ENCODE measurements at places on chromosomes 13 and 19.

DNA sequence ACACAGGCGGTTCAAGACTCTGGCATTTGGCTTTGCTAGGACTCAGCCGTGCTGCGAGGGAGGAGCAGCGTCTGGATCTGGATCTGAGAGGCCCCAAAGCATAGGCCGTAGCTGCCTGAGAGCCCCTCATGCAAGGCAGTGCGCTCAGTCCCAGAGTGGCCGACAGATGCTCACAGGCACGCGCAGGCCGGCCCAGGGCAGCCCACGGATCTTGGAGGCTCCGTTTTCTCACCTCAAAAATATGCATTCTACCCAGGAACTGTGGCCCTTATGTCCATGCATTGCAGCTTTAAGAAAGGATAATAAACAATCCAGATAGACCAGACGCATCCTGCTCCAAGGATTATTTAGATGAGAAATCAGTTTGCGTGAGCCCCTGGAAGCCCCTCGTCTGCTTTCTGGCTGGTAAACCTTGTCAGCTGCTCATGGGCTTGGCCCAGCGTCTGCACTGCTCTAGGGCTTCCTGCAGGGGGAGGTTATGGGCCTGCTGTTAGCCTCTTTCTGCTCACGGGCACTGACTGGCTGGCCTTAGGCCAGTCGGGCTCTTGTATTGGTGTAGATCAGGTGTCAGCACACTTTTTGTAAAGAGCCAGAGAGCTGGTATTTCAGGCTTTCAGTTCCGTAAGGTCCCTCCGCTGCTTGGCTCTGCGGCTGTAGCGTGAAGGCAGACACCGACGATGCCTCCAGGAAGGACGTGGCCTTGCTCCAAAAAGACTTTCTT lies 24.2 kb downstream of the TEX29 start:
- DNase-seq = no peak

DNA sequence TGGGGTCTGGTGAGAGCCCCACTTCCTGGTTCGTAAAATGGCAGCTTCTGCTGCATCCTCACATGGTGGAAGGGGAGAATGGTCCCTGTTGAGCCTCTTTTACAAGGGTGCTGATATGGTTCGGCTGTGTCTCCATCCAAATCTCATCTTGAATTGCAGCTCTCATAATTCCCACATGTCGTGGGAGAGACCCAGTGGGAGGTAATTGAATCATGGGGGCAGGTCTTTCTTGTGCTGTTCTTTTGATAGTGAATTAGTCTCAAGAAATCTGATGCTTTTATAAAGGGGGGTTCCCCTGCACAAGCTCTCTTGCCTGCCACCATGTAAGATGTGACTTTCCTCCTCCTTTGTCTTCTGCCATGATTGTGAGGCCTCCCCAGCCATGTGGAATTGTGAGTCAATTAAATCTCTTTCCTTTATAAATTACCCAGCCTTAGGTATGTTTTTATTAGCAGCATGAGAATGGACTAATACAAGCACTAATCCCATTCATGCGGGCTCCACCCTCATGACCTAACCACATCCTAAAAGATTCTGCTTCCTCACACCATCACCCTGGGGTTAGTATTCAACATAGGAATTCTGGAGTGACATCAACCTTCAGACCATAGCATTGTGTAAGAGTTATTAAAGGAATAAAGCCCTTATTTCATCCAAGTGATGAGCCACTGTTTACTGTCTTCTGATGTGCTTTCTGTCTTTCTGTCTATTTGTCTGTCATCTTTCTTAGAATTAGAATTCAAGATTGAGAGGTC lies 159.0 kb upstream of the IRS2 start:
- no peak for DNase-seq

GRCh38 chr19:42178791-42179674 lies 38.4 kb downstream of the DEDD2 start:
- DNase-seq = no peak

DNA sequence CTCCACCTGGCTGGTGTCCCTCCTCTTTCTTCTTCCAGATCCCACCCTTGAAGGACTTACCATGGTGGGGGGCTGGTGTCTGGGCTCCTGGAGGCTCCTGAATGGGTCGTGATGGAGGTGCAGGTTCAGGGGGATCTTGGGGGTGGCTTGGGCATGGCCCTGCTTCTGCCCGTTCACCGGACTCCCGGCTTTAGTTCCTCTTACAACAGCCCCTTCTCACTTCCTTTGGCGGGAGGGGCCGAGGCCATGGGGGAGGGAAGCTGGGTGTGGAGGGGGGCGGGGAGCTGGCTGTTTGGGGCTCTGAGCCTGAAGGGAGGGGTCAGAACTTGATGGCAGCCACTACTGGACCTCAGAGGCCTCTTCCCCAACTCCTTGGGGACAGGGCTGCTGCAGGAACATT lies at the start of gene MYO1F:
Gene MYO1F, minus strand, starts transcription at position 196 of the 400 bp plus-strand sequence. Its CDS starts 133 bp downstream, at position 63.
- DNase-seq = no peak

DNA sequence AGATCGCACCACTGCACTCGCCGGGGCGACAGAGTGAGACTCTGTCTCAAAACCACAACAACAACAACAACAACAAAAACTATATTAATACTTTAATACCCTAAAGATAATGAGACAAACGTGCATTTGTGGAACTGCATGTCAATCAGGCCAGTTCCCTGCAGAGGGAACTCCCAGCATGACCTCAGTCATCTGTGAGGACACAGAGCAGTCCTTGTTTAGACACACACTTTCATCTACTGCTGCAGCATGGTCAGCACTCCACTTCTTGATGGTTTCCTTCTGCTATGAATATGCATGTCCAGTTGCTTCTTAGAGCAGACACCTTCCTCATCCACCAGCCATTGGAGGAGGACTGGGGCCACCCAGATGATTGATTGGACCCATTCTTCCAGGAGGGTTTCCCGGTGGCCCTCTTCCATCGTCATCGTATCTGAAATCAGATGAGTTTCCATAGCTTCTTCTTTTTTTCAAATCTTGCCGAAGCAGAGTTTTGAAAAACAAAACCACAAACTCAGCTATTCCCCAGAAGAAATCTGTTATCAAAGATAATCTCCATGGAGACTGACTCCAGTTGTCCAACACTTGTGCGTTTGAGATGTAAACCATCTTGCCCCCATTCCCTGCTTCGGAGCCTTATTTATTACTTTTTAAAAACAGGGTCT lies 26.5 kb downstream of the ZNF607 start:
- no peak for DNase-seq

GRCh38 chr19:29945433-29945832 lies 3.4 kb downstream of the URI1 start:
- DNase-seq = no peak

- DNase-seq = no peak
Observed at GRCh38 chr19:44260343-44260681, 626 bp downstream of the ZNF233 start.

DNA sequence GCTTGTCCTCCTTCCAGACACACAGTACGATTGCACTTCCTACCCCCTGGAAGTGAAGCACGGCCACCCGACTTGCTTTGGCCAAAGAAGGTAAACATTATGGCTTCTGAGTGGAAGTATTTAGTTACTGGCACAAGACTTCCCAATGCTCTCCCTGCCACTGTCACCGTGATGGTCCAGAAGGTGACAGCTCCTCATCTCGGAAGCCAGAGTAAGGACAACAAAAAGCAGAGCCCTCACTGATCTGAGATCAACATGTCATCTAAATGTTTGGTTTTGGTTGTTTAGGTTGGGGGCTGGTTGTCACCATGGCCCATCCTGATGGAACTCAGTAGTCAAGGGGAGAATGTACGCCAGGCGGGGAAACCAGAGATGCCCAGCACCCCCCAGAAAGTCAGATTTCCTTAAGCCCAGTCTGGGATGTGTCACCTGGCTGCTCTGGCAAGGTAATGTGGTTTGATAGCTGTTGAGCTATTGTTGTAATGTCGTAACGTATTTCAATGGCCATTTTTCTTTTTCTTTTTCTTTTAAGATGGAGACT lies 170.1 kb upstream of the ZNF536 start:
- DNase-seq = no peak

DNA sequence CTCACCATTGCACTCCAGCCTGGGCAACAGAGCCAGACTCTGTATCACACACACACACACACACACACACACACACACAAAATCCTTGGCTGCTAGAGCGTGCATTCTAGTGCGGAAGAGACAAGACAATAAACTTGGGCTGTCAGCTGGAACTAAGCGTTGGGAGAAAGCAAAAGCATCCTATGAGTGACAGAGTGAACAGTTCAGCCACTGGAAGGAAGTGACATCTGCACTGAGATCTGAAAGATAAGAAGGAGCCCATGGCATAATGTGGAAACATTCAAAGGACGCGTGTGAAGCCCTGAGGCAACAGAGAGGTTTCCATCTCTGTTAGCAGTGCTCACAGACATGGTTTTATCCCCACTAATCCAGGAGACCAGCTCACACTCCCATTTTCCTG lies 3.5 kb upstream of the SLC1A5 start:
- DNase-seq = no peak

GRCh38 chr19:30810726-30811125 lies 438.5 kb downstream of the ZNF536 start:
- no peak for DNase-seq

GRCh38 chr13:98839856-98840769 lies 87.6 kb upstream of the SLC15A1 start:
- no peak for DNase-seq

- no peak for DNase-seq
Observed at GRCh38 chr19:8248348-8249328, 39.5 kb downstream of the CERS4 start.

- no peak for DNase-seq
Observed at GRCh38 chr19:41997121-41997850, 3.3 kb upstream of the ATP1A3 start.

- no peak for DNase-seq
Observed at GRCh38 chr13:26855071-26855470, 94.5 kb upstream of the GPR12 start.

DNA sequence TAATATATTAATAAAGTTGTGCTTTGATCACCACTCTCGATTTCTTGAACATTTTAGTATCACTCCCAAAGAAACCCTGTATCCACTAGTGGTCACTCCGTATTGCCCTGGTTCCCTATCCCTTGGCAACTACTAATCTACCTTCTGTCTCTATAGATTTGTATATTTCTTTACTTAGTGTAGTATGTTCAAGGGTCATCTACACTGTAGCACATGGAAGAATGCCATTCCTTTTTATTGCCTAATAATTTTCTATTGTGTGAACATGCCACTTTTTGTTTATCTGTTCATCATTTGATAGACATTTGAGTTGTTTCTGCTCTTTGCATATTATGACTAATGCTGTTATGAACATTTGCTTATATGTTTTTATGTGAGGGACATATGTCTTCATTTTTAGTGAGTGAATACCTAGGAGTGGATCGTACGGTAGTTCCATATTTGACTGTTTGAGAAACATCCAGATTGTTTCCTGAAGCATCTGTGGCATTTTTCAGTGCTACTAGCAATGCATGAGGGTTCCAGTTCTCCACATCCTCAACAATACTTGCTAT lies 254.0 kb downstream of the GPC6 start:
- no peak for DNase-seq

- DNase-seq = no peak
Observed at GRCh38 chr13:40528881-40529280, 137.6 kb downstream of the FOXO1 start.

GRCh38 chr19:42022616-42023015 lies 28.6 kb upstream of the ATP1A3 start:
- DNase-seq = no peak

GRCh38 chr19:51138549-51138979 lies 3.5 kb upstream of the SIGLEC7 start:
- DNase-seq = no peak

DNA sequence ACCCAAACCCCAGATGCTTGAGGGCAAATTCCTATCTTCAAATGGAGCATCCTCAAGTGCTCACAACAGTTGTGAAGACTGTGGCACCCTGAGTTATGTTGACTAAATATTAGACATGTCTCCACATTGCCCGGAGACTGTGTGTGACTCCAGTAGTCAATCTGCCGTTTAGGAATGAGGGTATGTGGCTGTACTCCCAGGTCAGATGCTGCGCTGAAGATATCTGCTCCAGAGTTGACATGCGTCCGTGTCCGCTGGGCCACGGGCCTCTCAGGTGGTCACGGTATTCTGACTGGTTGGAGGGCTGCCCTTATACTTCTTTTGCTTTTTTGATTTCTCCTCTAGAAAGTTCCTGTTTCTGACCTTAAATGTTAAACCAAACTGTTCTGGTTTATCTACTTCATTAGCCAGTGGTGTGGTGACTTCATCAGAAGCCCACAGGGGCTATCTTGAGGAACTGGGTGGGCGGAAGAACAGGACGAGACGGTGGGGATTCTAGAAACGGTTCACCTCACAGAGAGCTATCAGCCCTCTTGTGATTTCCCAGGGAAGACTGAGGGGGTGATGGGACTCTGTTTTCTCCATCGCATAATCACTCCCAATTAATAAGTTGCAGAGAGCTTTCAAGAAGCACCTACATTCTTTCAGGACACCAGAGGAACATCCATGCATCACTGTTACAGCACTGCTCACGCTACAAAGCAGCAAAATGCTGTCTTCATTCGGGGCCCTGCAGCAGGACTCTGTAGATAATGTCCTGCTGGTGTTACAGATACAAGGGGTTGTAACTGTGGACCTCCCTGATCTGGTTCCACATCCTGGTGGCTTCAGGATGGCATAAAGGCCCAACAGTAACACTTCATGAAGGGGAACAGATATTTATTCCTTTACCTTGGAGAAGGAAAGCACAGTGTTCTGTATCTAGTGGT lies 1.3 kb upstream of the LCP1 start:
- no peak for DNase-seq

DNA sequence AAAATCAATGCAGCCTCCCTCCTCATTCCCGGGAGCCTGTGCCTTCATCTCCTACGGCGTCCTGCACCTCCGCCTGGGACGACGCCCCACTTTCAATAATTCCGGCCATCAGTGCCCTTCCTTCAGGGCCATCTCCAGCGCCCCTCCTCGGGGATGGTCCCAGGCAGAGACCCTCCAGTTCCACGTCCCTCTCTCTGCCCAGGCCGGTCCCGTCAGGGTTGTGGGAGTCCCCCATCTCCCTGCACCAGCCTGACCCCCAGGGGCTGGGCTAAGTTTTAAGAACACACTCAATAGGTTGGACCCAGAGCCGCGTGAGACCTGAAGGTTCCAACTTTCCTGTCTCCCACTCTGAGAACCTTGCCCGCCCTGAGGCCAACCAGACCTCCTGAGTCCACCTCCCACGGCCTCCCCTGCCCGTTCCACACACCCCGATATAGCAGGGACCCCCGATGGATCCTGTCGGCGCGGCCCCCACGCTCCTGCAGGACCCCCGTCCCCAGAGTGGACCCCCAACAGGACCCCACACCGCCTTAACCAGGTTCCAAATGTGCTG lies 646 bp downstream of the TMEM161A start:
- no peak for DNase-seq

GRCh38 chr13:52395704-52396103 lies 10.3 kb downstream of the THSD1 start:
- DNase-seq = no peak

GRCh38 chr19:35038623-35039512 lies 2.7 kb upstream of the HPN start:
- no peak for DNase-seq

GRCh38 chr13:112619730-112620631 lies 32.0 kb upstream of the TUBGCP3 start:
- DNase-seq = no peak
